ENCODE measurements at places on chromosomes 12 and 14. TPM values are rescaled to one million over a fixed set of nuclear protein-coding genes. Genes with fewer than 3 reads are reported as not detected.

GRCh38 chr12:93001407-93001806, 72.3 kb upstream of the EEA1 start:
- no peak for DNase-seq

Gene C12orf54
- not detected for total RNA-seq

Gene LBHD2
- total RNA-seq: not detected

DNA sequence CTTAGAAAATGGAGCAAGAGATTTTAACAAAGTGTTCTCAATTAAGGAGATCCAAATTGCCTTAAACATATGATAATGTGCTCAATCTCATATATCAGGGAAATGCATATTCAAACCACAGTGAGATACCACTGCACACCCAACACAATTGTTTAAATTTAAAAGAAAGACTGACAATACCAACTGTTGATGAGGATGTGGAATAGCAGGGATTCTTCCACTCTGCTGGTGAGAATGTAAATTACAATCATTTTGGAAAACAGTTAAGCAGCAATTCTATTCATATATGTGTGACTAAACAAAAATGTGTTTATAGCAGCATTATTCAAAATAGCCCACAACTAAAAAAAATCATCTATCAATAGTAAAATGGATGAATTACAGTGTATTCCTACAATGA, 144.2 kb downstream of the KICS2 start:
- no peak for DNase-seq

GRCh38 chr12:87096082-87096585, 839.9 kb upstream of the MGAT4C start:
- DNase-seq: no peak

GRCh38 chr12:15535352-15535781, 213.1 kb downstream of the PTPRO start:
- no peak for DNase-seq

Measured in upper lobe of right lung (tissue), 1 donor.